ENCODE measurements at places on chromosomes 6 and 20. TPM values are rescaled to one million over a fixed set of nuclear protein-coding genes. Genes with fewer than 3 reads are reported as not detected.

DNA sequence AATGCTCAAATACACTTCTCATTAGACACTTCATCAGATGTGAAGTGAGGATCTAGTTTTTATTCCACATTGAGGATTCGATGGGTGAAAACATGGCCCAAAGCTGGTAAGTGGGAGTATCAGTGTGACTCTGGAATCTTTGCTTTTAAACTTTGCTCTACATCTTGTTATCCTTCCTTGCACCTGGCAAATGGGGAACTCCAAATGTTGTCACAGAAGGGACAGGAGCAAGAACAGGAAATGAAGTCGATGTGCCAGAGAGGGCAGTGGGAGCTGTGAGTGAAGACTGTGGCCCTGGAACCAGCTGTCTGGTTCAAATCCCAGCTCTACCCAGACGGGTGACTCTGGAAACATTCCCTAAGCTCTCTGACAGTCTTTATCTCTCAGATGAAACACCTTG is 86.7 kb upstream of the AGPAT4 start:
- peaks cover 5% of the 10 kb centered on the region for H3K36me3 ChIP-seq
- DNase-seq: no peak
- no peak overlapping the region for H3K27ac ChIP-seq
- no peaks in the 10 kb centered on the region for H3K27me3 ChIP-seq

GRCh38 chr6:30397697-30398096 is 52.7 kb downstream of the RPP21 start:
- no peak overlapping the region for H3K4me3 ChIP-seq
- H3K27me3 ChIP-seq: peaks cover 53% of the 10 kb centered on the region
- no peak overlapping the region for H3K27ac ChIP-seq

- no peaks in the 10 kb centered on the region for H3K4me1 ChIP-seq
- no peaks in the 10 kb centered on the region for H3K36me3 ChIP-seq
- no peaks in the 10 kb centered on the region for H3K27me3 ChIP-seq
- no peak overlapping the region for H3K27ac ChIP-seq
- no peak for DNase-seq
Measured at GRCh38 chr6:63263444-63263843, 52.2 kb downstream of the FKBP1C start.

The CST11 gene
- not detected for total RNA-seq

GRCh38 chr6:134172706-134173365 is 120.4 kb upstream of the SLC2A12 start:
- H3K4me3 ChIP-seq: peak overlapping the region; percentile 93
- peaks cover 6% of the 10 kb centered on the region for H3K27me3 ChIP-seq
- H3K36me3 ChIP-seq: peaks cover 32% of the 10 kb centered on the region
- peaks cover 49% of the 10 kb centered on the region for H3K4me1 ChIP-seq

DNA sequence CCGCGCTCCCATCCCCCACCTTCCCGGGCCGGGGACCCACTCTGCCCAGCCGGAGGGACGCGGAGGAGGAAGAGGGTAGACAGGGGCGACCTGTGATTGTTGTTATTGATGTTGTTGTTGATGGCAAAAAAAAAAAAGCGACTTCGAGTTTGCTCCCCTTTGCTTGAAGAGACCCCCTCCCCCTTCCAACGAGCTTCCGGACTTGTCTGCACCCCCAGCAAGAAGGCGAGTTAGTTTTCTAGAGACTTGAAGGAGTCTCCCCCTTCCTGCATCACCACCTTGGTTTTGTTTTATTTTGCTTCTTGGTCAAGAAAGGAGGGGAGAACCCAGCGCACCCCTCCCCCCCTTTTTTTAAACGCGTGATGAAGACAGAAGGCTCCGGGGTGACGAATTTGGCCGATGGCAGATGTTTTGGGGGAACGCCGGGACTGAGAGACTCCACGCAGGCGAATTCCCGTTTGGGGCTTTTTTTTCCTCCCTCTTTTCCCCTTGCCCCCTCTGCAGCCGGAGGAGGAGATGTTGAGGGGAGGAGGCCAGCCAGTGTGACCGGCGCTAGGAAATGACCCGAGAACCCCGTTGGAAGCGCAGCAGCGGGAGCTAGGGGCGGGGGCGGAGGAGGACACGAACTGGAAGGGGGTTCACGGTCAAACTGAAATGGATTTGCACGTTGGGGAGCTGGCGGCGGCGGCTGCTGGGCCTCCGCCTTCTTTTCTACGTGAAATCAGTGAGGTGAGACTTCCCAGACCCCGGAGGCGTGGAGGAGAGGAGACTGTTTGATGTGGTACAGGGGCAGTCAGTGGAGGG is 2.8 kb downstream of the SOX4 start:
- DNase-seq: peak; percentile 33
- peaks cover 52% of the 10 kb centered on the region for H3K27me3 ChIP-seq
- peaks cover 5% of the 10 kb centered on the region for H3K36me3 ChIP-seq
- peak overlapping the region; percentile 95 for H3K4me3 ChIP-seq

DNA sequence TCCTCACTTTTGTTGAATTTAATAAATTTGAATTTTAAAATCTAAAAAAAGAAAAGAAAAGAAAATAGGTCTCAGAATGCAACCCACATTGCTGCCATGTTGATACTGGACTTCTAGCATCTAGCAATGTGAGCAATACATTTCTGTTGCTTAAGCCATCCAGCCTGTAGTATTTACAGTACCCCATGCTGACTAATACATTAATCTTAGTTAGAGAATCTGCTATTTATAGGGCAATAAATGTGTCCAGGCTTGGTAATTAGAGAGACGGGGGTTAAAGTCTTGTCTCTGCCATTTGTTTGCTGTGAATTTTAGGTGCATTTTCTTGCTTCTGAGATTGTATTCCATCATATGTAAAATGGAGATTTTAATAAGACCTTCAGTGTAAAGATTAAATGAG is 471.3 kb downstream of the DHX35 start:
- H3K27ac ChIP-seq: no peak overlapping the region
- no peaks in the 10 kb centered on the region for H3K27me3 ChIP-seq
- H3K4me1 ChIP-seq: no peaks in the 10 kb centered on the region
- H3K36me3 ChIP-seq: peaks cover 2% of the 10 kb centered on the region
- H3K4me3 ChIP-seq: no peak overlapping the region

The CD24 gene
- 0.34 TPM for total RNA-seq
